NCI-H1048 (cell line): ENCODE measurements at places on chromosomes 13 and 19.

DNA sequence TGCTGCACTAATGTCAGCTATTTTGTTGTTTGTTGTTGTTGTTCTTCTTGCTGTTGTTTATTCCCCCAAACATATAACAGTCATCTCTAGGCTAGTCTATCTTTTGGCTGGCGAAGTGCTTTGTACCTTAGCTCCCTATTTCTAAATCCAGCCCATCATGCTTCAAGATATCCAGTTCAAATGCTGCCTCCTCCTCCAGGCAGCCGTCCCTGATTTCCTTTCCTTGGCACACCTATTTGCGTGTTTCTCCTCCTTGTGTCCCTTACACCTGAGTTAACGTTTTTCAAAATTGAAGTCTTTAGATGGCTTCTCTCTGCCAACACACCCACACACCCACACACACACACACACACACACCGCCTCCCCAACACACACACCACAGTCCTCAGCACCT is 25.5 kb downstream of the INSR start:
- DNase-seq: no peak

DNA sequence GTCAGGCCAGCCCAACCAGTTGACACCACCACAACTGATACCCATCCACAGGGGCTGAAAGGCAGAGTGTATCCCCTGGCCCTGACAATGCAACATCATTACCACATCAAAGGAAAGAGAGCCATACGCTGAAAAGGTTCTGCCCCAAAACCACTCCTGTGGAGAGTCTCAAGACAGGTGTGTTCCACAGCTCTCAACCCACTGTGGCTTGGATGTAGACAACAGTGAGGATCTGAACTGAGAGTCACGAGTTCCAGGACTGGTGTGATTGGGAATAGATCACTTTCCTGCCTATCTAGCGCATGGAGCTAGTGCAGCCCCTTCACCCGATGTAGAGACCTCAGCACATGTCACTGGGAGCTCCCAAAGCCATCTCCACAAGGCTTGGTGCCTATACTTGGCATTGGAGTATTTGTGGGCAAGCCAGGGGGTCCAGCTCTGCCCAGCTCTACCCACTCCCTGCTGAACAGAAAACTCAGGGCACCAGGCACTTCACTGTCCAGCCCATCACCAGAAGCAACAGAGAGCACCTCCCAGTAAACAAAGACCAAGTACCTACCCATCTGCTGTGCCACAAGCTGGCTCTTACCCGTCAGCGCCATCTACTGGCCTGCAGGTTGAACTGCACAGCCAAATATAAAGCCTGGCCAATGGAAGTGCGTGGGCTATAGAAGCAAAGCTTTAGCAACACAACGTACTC is 579.5 kb downstream of the UQCRFS1 start:
- DNase-seq: no peak

DNA sequence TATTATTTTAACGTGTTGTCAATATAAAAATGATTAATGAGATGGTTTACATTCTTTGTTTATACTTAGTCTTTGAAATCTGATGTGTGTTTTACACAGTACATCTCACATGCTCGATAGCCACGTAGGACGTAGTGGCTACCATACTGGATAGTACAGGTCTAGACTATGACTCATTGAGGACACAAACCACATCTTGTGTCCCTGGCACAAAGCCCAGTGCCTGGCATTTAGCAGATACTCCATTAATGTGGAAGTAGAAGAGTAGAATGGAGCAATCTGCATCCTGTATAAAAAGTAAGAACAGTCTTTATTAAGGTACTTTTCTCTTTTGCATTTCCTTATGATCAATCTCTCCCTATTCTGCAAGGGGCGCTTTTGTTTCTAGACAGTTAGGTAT is 49.0 kb upstream of the FRY start:
- DNase-seq: no peak

GRCh38 chr19:14150041-14150769 is 13.8 kb upstream of the ASF1B start:
- DNase-seq: no peak

DNA sequence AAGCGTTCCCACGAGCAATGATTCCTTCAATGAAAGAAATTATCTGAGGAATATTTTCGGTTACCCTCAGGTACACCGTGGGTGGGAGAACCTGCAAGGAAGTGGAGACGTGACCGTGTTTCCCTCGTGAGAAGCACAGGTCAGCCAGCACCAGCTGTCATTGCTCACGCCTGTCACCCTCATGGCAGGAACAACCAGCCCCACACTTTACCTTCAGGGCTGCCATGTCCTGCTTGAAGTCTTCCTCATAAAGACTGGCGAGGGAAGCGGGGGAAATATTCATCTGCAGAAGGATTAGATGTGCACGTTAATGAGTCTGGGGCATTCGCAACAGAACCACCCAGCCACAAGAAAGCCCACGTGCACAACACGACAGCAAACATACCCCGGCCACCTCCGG is 18.2 kb downstream of the CARS2 start:
- no peak for DNase-seq

- no peak for DNase-seq
These were observed 185.7 kb downstream of the KCNRG start for GRCh38 chr13:50200988-50201387.

GRCh38 chr13:108463340-108463739 is 166.1 kb upstream of the MYO16 start:
- DNase-seq: no peak

GRCh38 chr13:23743278-23744076 is 145.7 kb downstream of the MIPEP start:
- DNase-seq: no peak

- DNase-seq: no peak
These were observed 18.9 kb upstream of the ZNRF4 start for GRCh38 chr19:5436106-5436947.

- DNase-seq: no peak
These were observed 64.2 kb downstream of the SOX1 start for GRCh38 chr13:112131081-112131712.

DNA sequence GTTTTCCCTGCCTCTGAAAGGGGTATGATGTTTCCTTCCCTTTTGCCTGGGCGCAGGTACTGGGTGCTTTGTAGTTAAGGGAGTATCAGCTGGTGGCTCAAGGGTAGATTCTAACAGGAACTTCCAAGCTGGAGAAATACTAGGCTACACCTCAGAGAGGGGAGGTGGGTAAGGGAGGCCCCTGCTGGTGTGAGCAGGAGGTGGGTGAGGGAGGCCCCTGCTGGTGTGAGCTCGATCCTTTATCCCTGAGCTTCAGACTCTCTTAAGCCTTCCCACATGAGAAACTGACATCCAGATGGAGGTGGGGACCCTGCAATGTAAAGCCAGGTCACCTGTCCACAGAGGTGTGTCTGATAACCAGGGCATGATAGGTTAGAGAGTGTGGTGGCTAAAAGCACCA is 32.1 kb downstream of the CYP2B6 start:
- no peak for DNase-seq

GRCh38 chr19:20858218-20858617 is 64.8 kb upstream of the ZNF85 start:
- DNase-seq: no peak

DNA sequence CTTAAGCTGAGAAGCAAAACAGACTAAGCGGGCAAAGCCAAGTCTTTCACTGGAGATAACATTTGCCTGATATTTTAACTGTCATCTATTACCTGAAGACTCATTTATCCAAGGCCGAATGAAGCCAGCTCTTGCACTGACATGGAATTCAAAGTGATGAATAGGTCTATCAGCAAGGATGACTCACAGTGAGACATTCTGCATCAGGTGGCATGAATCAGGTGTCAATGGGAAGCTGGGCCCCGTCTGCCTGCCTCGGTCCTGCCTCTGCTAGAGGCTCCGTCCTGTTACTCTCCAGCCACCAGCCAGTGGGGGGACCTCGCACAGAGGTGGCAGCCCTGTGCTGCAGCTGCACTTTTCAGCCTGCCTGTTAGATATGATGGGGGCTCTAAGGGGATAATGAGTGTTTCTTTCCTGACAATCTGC is 23.5 kb downstream of the STARD13 start:
- no peak for DNase-seq

DNA sequence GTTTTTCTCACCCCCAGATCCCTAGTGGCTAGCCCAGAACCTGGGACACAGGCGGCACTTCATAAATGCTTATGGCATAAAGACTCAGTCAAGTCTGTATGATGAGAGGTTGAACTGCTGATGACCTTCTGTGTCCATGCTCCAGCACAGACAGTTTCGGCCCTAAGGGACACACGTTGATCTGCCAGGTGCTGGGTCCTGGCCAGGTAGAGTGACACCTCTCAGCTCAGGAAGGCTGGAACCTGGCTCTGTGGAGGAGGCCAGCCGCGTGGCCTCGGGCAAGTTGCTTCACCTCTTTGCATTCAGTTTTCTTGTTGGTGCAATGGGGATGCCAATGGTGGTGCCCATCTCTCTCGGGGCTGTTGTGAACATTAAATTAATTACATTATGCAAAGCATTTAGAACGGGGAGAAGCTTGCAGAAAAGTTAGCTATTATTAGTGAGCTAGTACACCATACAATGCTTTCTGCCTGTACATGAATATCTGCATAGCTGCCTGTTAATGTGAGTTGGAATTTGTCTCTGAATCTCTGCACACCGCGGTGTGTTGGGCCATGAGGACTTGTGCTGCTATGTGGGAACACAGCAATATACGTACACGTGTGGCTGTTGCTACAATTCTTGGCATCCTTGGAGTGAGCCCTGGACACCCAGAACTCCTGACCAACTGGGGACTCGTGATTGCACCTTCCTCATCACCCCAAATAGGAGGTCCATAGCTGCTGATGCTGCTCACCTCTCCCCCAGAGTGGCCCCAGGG is 8.4 kb downstream of the GADD45B start:
- DNase-seq: no peak

DNA sequence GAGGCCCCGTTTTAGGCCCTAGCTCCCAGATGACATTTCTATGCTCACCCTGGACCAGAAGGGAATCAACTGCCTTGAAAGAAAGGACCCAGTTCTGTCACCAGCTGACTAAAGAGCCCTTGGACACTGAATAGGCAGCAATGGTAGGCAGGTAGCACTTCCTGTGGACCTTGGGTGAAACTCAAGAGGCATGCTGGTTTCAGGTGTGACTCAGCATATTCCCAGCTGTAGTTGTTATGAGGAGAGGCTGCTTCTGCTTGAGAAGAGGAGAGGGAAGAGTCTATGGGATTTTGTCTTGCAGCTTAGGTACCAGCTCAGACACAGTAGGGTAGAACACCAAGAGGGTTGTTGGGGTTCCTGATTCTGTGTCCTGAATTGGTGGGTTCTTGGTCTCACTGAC is 37.9 kb upstream of the HTR2A start:
- no peak for DNase-seq

DNA sequence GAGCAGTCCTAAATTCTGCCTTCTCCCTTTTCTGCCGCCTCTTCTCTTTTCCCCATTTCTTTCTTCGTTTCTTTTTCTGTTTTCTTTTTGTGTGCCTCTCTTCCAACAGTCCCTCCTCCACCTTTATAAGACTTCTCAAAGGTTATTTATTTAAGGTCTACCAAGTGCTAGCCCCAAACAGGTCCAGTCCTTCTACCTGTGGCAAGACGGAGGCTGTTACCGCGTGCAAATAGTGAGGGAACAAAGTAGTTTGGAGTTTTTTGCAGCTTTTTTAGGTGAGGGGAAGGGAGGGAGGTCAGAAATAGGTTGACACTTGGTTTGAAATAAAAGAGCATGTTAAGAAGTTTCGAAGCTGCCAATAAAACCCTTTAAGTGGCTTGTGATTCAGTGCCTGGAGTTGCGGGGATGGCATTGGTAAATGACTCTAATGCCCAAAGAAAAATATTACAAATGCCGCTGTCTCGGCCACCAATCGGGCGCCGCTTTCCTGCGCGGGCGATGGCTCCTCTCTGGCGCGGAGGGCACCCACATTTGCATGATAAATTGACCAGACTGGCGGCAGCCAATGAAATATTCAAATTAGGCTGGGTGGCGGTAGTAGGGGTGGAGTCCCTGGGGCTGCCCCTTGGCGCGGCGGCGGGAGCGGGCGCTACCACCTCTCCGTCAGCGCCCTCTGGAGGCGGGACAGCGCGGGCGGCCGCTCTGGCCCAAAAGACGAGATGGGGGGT is 7.5 kb upstream of the TSHZ3 start:
- DNase-seq: peak; percentile 59

DNA sequence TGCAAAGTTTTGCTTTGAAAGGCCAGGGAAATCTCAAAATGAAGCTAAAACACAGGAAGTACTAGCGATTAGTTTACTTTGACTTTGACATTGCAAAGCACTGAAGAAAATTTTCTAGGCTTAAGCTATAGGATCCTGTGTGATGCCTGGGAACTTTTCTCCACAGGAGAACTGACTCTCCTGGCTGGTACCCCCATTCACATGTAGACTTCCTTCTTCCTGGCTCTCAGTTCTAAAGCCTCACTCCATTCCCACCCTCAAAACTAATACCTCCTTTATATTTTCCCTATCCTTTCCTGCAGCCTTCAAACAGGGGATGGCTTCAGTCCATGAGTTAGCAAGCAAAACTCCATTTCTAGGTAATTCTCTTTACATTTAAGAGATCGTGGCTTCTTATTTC is 189.5 kb downstream of the SLITRK1 start:
- no peak for DNase-seq

- no peak for DNase-seq
These were observed 14.1 kb downstream of the KRTDAP start for GRCh38 chr19:35476149-35476548.

DNA sequence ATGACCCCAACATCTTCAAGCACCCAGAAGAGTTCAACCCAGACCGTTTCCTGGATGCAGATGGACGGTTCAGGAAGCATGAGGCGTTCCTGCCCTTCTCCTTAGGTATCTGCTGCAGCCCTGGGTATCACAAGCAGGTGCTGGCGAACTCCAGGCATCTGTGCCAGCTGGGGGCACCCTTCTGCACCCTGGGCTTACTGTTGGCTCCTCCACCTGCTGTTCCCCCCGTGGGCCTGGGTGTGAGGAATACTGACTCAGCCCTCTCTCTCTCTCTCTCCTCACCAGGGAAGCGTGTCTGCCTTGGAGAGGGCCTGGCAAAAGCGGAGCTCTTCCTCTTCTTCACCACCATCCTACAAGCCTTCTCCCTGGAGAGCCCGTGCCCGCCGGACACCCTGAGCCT is 13.0 kb downstream of the CYP2S1 start:
- no peak for DNase-seq

- DNase-seq: no peak
These were observed 591.4 kb downstream of the FGF9 start for GRCh38 chr13:22262001-22262885.

DNA sequence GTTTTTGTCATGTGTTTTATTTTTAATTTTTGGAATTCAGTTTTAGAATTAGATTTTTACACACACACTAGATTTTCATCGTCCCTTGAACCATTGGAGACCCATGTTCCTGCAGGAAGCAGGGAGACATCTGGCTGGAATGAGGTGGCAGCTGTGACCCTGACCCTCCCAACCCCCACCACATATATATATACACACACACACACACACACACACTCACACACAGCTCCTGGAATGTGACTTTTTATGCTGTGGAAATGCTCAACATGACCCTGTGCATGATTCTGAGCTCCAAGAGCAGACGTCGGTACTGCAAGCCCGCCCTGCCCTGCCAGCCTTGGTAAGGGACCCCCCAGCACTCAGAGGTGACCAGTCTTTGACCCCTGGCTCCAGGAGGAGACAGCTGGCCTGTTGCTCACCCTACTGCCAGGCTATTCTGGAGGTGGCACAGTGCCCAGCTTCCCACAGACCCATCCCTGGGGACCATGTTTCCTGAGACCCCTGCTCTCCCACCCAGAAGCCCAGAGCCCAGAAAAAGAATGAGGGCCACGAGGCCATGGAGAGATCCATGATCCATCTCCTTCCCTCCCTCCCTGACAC is 103.2 kb upstream of the VSTM2B start:
- DNase-seq: no peak
